ENCODE measurements at places on chromosomes 2 and 18. TPM values are rescaled to one million over a fixed set of nuclear protein-coding genes. Genes with fewer than 3 reads are reported as not detected.

SULT1C2 gene
- not detected for total RNA-seq

LOXHD1 gene
- not detected for total RNA-seq

GATA6 gene
- total RNA-seq, result 1.0 TPM

TBR1 gene
- total RNA-seq, result not detected

DNAH6 gene
- under 0.01 TPM for total RNA-seq

AQP12B gene
- total RNA-seq, result not detected

EDAR gene
- not detected for total RNA-seq

NAT8 gene
- not detected for total RNA-seq

DES gene
- total RNA-seq, result not detected

GCG gene
- not detected for total RNA-seq

TEKT4 gene
- total RNA-seq, result not detected

COL3A1 gene
- 1.5 TPM for total RNA-seq

AOX1 gene
- total RNA-seq, result 17.5 TPM

Measured in hair follicular keratinocyte (primary cell).